ENCODE measurements at places on chromosomes 5 and 9. TPM values are rescaled to one million over a fixed set of nuclear protein-coding genes. Genes with fewer than 3 reads are reported as not detected.

The EFNA5 gene
- total RNA-seq: 6.4 TPM

The STKLD1 gene
- total RNA-seq: 0.13 TPM

The ANXA2R gene
- total RNA-seq: 1.4 TPM

The DCTN4 gene
- total RNA-seq: 76.3 TPM

The C5orf58 gene
- not detected for total RNA-seq

The SPINK6 gene
- not detected for total RNA-seq

The CDH6 gene
- total RNA-seq: 3.4 TPM

All from epithelial cell of alveolus of lung (primary cell).